A549 treated with DMSO at 1 μM for 4 hours (cell line): ENCODE measurements at places on chromosomes 7 and 10. TPM values are rescaled to one million over a fixed set of nuclear protein-coding genes. Genes with fewer than 3 reads are reported as not detected.

Gene PSMA2
- total RNA-seq = 173 to 226 TPM (median 206 TPM) in 5 replicates

Gene ADIRF
- total RNA-seq = 0.17 TPM in 1 of 5 replicates, not detected in the others

Gene DYNC1I1
- total RNA-seq = 0.14 to 0.36 TPM in 2 of 5 replicates, not detected in the others

Gene PRLHR
- total RNA-seq = not detected in 5 replicates

Gene PAPOLB
- total RNA-seq = not detected in 5 replicates

Gene TAS2R41
- total RNA-seq = not detected in 5 replicates

Gene CALHM1
- not detected in 5 replicates for total RNA-seq

Gene ERVW-1
- total RNA-seq = not detected in 5 replicates

Gene CASTOR2
- 1.8 to 3.8 TPM (median 2.7 TPM) in 5 replicates for total RNA-seq

Gene HABP2
- 0.03 to 0.13 TPM (median 0.08 TPM) in 4 of 5 replicates, not detected in the other for total RNA-seq

Gene DNA2
- 8.7 to 12.6 TPM (median 11.8 TPM) in 5 replicates for total RNA-seq

Gene TRIM50
- total RNA-seq = not detected in 5 replicates

Gene MYL7
- not detected in 5 replicates for total RNA-seq

Gene NSUN6
- 4.6 to 6.6 TPM (median 6.1 TPM) in 5 replicates for total RNA-seq

Gene PRF1
- total RNA-seq = not detected in 5 replicates
